ENCODE measurements at places on chromosomes 16 and 17.

DNA sequence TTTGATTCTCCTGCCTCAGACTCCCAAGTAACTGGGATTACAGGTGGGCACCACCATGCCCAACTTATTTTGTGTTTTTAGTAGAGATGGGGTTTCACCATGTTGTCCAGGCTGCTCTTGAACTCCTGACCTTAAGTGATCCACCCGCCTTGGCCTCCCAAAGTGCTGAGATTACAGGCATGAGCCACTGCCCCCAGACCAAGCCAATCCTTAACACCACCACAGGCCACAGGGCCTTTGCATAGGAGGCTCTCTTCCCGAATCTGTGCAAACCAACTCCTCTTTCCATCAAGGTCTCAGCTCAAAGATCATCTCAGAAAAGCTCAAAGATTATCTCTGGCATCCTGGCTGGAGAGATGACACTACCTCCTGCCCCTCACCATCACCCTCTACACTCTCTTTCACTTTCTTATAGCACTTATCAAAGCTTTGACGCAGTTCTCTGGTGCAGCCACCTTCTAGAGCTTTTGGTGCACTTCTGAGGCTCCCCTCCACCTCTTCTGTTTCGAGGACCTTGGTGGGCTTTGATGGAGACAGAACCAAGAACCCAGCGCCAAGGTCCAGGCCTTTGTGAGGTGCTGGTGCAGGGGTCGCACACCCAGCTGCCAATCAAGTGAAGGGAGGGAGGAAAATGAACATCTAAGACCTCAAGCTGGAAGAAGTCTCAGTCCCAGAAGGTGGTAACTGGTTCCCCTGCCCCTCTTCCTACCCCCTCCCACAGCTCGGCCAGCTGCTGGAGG lies 23.2 kb upstream of the PHB1 start:
- no peak for DNase-seq

- DNase-seq = no peak
Measured at GRCh38 chr16:49726155-49726554, 129.8 kb downstream of the ZNF423 start.

- DNase-seq = peak; percentile 15
Measured at GRCh38 chr17:65609749-65610148, 48.3 kb upstream of the AXIN2 start.

- DNase-seq = no peak
Measured at GRCh38 chr16:48082516-48082915, 73.3 kb downstream of the ABCC12 start.

- DNase-seq = no peak
Measured at GRCh38 chr17:2197271-2197670, 106.3 kb downstream of the SMG6 start.

DNA sequence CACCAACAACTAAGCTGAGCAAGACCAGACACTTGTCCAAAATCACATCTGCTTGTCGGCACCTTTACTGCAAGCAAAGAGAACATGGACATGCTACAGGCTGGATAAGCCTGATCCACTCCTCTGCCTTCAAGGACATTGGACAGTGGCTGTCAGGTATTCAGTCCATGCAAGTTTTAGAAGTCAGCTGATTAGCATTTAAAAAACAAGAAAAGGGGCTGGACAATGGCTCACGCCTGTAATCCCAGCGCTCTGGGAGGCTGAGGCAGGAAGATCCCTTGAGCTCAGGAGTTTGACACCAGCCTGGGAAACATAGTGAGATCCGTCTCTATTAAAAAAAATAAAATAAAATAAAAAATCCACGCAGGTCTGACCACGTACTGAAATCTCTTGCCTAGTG lies 20.3 kb downstream of the PARN start:
- DNase-seq = no peak

GRCh38 chr16:56351481-56351880 lies 73.9 kb downstream of the AMFR start:
- no peak for DNase-seq

GRCh38 chr16:7422036-7422888 lies 89.6 kb downstream of the RBFOX1 start:
- no peak for DNase-seq

GRCh38 chr17:19285213-19285900 lies 48.2 kb downstream of the EPN2 start:
- DNase-seq = no peak
